ENCODE measurements at places on chromosomes 1 and 21.
A peak's percentile ranks its signal among the peaks of the same experiment; 100 is the strongest.

DNA sequence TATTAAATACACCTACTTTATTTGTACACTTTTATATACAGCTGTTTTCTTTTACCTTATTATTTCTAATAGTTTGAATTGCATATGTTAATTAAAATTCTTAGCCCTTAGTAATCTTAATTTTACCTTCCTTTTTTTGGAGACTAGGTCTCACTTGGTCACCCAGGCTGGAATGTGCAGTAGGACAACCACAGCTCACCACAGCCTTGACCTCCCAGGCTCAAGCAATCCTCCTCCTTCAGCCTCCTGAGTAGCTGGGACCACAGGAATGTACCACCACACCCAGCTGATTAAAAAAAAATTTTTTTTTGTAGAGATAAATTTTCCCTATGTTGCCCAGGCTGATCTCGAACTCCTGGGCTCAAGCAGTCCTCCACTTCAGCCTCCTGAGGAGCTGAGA lies 15.0 kb upstream of the SDC3 start:
- no peak for DNase-seq

DNA sequence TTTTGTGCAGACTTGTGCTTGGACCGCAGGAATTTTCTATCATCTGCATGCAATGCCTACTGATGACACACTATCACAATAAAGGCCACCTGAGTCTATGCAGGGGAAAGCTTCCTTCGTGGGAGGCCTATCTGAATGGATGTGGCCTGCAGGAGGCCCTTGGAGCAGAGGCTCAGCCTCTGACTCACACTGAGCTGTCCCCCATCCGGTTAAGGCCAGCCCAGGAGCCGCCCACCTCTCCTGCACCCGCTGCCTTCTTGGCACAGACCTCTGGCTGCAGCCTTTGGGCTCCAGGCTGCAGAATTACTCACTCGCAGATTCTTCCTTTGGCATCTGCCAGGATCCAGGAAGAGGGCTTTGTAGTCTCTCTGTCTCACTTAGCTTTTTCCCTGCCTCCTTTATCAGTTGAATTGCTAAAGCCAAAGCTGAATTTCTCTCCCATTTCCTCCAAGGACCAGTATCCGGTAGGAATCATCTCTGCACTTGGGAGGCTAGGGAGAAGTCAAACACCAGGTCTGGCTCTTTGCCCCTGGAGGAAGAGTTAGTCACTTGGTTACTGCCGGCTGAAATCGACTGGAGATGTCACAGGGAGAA lies 65.1 kb upstream of the JUN start:
- DNase-seq: peak; percentile 63

GRCh38 chr1:183607322-183607980 lies 17.2 kb upstream of the NCF2 start:
- no peak for DNase-seq

GRCh38 chr1:168766568-168766967 lies 37.6 kb upstream of the DPT start:
- DNase-seq: no peak
